ENCODE measurements at places on chromosomes 12 and 14. TPM values are rescaled to one million over a fixed set of nuclear protein-coding genes. Genes with fewer than 3 reads are reported as not detected.
A peak's percentile ranks its signal among the peaks of the same experiment; 100 is the strongest.

- no peak for DNase-seq
- H3K27ac ChIP-seq, result no peak overlapping the region
- H3K36me3 ChIP-seq, result no peaks in the 10 kb centered on the region
- H3K4me3 ChIP-seq, result no peak overlapping the region
- no peaks in the 10 kb centered on the region for H3K27me3 ChIP-seq
- H3K4me1 ChIP-seq, result no peaks in the 10 kb centered on the region
Observed at GRCh38 chr14:53929871-53930715, 26.5 kb downstream of the BMP4 start.

DNA sequence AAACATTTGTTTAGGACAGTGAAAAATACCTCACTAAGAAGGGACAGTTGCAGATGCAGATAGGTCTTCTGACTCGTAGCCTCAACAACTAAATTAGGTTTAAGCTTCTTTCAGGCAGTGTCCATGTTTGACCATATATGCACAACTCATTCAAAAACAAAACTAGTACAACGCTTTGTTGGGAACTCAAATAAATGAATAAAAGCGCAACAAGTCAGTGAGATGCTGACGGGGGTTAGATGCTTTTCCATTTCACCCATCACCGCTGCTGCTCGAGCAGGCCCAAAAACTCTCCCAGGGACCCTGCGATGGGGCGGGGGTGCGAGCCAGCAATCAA lies 633 bp downstream of the RPAP3 start:
- peaks cover 58% of the 10 kb centered on the region for H3K4me1 ChIP-seq
- H3K27me3 ChIP-seq, result no peaks in the 10 kb centered on the region
- peak overlapping the region; percentile 97 for H3K4me3 ChIP-seq
- peak overlapping the region; percentile 91 for H3K27ac ChIP-seq
- H3K36me3 ChIP-seq, result peaks cover 18% of the 10 kb centered on the region

GRCh38 chr12:3727877-3728632 lies 24.9 kb downstream of the CRACR2A start:
- H3K27me3 ChIP-seq, result no peaks in the 10 kb centered on the region
- H3K27ac ChIP-seq, result peak overlapping the region; percentile 95
- H3K36me3 ChIP-seq, result peaks cover 58% of the 10 kb centered on the region
- H3K4me1 ChIP-seq, result peaks cover 46% of the 10 kb centered on the region
- H3K4me3 ChIP-seq, result peak overlapping the region; percentile 83

DNA sequence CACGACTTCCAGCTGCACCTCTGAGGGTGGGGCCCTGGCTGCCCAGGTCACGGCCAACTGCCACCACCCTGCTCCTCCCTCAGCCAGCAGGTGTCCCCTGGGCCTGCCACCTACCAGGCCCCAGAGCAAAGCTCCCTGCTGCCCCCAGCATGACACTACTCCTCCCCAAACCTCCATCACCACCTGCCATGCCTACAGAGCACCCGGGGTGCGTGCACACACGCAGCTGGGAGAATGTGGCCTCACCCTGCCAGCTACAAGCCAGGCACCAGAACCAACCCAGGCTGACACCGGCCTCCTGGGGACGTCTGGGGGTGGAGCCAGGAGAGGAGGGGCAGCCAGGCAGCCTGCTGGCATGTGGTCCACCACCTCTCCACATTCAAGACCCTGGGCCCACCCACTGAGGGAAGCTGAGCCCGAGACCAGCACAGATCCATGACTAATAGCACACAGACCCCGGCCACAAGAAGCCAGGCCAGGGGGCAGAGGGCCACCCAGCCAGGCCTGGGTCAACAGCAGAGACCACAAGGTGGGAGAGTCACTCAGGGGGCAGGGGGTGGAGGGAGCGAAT lies 3.4 kb downstream of the JAG2 start:
- DNase-seq, result no peak
- H3K4me3 ChIP-seq, result no peak overlapping the region
- no peak overlapping the region for H3K27ac ChIP-seq

- DNase-seq, result peak; percentile 64
- peak overlapping the region; percentile 76 for H3K4me3 ChIP-seq
- H3K36me3 ChIP-seq, result peaks cover 11% of the 10 kb centered on the region
Observed at GRCh38 chr14:61662437-61663311, 32.6 kb upstream of the HIF1A start.

The IKBIP gene
- 36.5 TPM for total RNA-seq

The PPP4R4 gene
- 2.2 TPM for total RNA-seq

DNA sequence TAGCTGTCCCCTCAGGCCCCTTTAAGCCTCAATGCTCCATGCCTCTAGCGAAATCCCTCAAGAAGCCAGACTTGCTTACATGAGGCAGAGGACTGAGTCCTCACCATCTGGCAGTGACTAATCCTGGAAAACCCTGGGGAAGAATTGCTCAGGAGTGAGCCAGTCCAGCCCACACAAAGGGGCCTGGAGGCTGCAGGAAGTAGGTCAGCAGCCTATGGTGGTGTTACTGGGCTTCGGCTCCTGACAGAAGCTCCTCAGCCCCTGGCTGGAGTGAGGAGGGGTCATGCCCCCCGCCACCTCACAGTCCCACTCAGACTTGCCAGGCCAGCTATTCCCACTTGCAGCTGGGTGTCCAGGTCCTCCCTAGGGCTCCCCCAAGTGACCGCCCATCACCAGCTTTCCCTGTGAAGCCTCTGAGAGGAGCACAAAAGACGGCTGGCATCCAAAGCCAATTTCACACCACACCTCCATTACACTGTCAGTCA lies 250.5 kb downstream of the DPF3 start:
- H3K36me3 ChIP-seq, result peaks cover 6% of the 10 kb centered on the region
- no peak for DNase-seq
- H3K4me1 ChIP-seq, result peaks cover 12% of the 10 kb centered on the region
- no peak overlapping the region for H3K27ac ChIP-seq
- no peak overlapping the region for H3K4me3 ChIP-seq

GRCh38 chr14:105488781-105489541 lies 2.1 kb upstream of the TEDC1 start:
- H3K27me3 ChIP-seq, result no peaks in the 10 kb centered on the region
- peak overlapping the region; percentile 83 for H3K4me3 ChIP-seq
- peaks cover 23% of the 10 kb centered on the region for H3K4me1 ChIP-seq
- H3K27ac ChIP-seq, result peak overlapping the region; percentile 95

The CMA1 gene
- not detected for total RNA-seq

DNA sequence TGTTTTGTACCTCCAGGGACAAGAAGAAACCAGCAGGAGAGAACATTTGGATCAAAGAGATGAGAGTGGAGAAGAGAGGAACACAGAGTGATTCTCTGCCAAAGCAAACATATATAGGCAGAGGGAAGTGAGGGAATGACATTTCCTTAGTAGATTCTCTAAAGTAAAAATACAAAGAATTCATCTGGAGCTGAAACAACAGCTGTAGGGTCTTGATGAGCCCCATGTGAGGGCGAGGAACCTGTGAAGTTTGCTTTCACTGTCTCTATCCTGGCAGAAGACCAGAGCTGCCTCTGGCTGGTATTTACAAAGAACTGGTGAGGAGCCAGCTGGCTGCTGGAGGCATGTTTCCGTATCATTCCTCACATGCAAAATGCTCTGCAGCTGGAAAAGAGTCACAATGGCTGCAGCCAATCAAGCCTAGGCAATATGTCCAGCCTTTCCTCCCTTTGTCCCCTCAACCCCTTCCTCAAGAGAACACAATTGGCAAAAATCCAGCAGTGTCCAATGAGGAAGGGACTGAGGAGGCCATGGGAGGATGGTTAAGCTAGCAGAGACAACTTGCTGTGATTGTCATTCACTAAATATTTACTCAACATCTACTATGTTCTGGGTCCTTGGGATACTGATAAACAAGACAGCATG lies 122.5 kb downstream of the PHLDA1 start:
- peaks cover 3% of the 10 kb centered on the region for H3K36me3 ChIP-seq
- peaks cover 2% of the 10 kb centered on the region for H3K27me3 ChIP-seq
- no peak for DNase-seq
- no peak overlapping the region for H3K4me3 ChIP-seq
- peaks cover 20% of the 10 kb centered on the region for H3K4me1 ChIP-seq

DNA sequence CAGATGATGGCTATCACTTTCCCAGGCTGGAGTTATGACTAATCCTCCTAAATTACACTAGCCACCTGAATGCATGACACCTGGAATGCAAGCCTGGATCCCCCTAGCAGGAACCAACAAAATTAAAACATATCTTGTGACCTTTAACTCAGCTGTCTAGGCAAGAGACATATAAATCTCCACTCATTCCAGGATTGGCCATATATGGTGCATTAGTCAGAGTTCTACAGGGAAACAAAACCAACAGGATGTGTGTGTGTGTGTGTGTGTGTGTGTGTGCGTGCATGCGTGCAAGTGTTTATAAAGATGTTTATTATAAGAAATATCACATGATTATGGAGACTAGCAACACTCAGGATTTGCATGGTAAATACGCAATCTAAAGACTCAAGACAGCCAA lies 212.8 kb downstream of the KIF21A start:
- H3K27me3 ChIP-seq, result no peaks in the 10 kb centered on the region
- no peak for DNase-seq
- H3K36me3 ChIP-seq, result no peaks in the 10 kb centered on the region
- no peak overlapping the region for H3K4me3 ChIP-seq
- no peak overlapping the region for H3K27ac ChIP-seq
- no peaks in the 10 kb centered on the region for H3K4me1 ChIP-seq

DNA sequence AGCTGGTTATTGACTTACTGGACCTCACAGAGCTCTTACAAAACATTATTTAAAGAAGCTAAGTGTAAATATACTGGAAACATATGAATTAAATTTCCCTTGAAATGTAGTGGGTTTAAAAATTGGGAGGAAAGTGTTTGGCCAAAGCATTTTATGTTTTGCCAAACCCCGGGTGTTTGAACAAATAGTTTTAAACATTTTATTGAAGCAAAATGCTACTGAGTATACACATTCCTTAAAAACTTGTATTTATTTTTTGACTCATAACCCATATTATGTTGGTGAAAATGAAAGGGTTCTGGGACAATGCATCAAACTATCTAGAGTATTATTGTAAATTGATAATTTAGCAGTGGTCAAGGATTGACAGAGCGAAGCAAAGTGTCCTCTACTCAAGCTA lies 1048.5 kb downstream of the SLC6A15 start:
- H3K27ac ChIP-seq, result no peak overlapping the region
- DNase-seq, result no peak
- H3K4me1 ChIP-seq, result no peaks in the 10 kb centered on the region

DNA sequence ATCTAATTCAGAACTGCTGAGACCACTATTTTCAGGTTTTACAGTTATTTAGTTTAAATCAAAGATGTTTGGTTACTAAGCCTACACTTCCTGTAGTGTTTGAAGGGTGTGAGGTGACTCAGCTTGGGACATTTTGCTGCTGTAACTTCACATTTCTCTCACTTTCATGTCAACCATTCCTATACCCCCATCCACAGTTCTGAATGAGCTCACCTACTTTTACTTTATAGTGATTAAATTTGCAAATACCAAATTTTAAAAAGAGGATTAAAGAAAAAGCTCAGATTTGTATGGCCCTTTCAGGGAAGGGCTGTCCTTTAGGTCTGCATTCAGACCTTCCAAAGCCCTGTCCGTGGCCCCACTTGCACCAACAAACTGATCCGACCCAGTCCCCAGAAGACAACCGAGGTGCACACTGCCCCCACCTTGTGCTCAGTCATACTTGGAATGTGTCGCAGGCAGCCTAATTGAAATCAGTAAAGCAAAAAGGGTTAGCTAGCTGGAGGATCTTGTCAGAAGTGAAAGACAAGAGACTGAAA lies 174.4 kb downstream of the MON2 start:
- peaks cover 17% of the 10 kb centered on the region for H3K4me1 ChIP-seq
- no peak overlapping the region for H3K4me3 ChIP-seq
- peak overlapping the region; percentile 54 for H3K27ac ChIP-seq
- no peak for DNase-seq
- no peaks in the 10 kb centered on the region for H3K36me3 ChIP-seq

GRCh38 chr12:66003951-66004350 lies 126.6 kb downstream of the LLPH start:
- peaks cover 3% of the 10 kb centered on the region for H3K27me3 ChIP-seq
- no peak for DNase-seq
- no peak overlapping the region for H3K27ac ChIP-seq
- no peaks in the 10 kb centered on the region for H3K36me3 ChIP-seq

The SIRT4 gene
- 1.0 TPM for total RNA-seq

GRCh38 chr12:120252071-120252906 lies 13.2 kb downstream of the PXN start:
- DNase-seq, result peak; percentile 67
- H3K4me3 ChIP-seq, result peak overlapping the region; percentile 69
- H3K27ac ChIP-seq, result peak overlapping the region; percentile 79

The SCNN1A gene
- 0.05 TPM for total RNA-seq

The NPAS3 gene
- total RNA-seq, result not detected

DNA sequence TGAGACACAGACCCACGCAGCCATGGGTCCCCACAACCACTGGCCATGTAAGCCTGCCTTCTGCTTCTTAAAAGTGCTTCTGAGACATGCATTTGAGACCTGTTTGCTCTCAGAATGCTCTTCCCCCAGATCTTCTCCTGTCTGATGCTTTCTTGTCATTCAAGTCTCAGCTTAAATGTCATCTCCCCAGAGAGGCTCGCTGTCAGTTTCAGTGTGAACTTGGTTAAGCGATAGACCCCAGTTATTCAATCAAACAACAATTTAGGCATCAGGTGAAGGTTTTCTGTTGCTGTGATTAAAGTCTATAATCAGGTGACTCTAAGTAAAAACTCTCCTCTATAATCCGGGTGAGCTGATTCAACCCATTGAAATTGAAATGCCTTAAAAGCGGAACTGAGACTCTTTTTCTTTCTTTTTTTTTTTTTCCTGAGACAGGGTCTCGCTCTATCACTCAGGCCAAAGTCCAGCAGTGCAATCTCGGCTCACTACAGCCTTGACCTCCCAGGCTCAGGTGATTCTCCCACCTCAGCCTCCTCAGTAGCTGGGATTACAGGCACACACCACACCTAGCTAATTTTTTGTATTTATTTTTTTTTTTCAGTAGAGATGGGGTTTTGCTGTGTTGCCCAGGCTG lies 123.4 kb downstream of the KSR2 start:
- no peak overlapping the region for H3K4me3 ChIP-seq
- no peak for DNase-seq
- H3K4me1 ChIP-seq, result no peaks in the 10 kb centered on the region
- peaks cover 2% of the 10 kb centered on the region for H3K27me3 ChIP-seq

Measured in activated T-helper 1 cell treated with anti-CD3 and anti-CD28 coated beads, Interleukin-12 subunit alpha, Interleukin-12 subunit beta, Interleukin-2, Interleukin-4 antibody, amounts not matched to agents 30 ng/mL and 10 ng/mL and 1 ng/mL, durations not matched to agents 14 hours and 24 hours and 36 hours (primary cell).